ENCODE measurements at places on chromosomes 1 and 21. TPM values are rescaled to one million over a fixed set of nuclear protein-coding genes. Genes with fewer than 3 reads are reported as not detected.

GRCh38 chr1:3495776-3496745, 41.6 kb downstream of the ARHGEF16 start:
- ATAC-seq = peak; percentile 1

DNA sequence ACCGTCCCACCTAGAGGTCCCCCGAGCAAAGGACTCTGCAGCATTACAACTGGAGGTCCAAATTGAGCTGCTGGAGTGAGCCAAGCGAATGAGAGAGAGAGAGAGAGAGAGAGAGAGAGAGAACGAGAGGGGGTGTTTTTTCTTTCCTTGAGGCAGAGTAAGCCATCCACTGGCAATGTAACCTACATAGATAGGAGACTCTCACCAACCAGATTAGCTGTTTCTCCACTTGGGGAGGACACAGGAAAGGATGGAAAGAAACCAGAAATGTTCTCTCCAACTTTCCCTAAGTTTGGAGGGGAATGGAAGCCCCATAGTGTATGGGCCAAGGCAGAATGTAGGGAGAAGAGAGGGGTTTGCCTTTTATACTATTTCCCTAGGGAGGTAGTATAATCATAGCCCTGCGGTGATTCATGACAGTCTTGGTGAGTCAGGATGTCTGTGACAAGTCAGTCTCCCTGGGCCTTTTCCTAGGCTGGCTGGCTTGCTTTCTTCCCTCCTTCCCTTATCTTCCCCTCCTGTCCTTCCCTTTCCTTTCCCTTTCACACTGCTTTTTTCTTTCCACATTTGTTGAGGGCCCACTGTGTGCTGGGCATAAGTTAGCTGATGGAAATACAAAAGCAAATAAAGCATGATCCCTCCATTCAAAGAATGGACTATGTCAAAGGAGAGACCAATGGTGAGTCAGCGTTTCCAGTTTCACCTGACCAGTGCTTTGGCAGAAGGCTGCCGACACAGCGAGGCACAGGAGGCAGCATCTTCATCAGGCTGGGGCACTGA, 7.1 kb downstream of the FNDC7 start:
- peak; percentile 91 for ATAC-seq

DNA sequence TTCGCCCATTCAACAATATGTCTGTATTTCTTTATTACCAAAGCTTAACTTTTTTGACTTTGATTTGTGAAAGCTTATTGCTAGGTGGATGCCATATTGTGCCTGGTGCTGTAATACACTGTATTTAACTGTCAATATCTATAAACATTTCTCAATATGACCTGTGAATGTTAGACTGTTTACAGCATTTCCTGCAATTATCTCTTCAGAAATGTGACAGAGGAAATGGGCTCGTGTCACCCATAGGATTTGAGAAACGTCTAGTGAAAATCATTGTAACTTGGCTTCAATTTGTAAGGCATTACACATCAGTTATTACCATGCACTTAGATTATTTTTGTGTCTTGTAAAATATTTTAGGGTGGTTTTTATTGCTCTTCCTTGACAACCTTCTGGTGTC, 237.8 kb upstream of the ADGRL2 start:
- ATAC-seq = no peak

DNA sequence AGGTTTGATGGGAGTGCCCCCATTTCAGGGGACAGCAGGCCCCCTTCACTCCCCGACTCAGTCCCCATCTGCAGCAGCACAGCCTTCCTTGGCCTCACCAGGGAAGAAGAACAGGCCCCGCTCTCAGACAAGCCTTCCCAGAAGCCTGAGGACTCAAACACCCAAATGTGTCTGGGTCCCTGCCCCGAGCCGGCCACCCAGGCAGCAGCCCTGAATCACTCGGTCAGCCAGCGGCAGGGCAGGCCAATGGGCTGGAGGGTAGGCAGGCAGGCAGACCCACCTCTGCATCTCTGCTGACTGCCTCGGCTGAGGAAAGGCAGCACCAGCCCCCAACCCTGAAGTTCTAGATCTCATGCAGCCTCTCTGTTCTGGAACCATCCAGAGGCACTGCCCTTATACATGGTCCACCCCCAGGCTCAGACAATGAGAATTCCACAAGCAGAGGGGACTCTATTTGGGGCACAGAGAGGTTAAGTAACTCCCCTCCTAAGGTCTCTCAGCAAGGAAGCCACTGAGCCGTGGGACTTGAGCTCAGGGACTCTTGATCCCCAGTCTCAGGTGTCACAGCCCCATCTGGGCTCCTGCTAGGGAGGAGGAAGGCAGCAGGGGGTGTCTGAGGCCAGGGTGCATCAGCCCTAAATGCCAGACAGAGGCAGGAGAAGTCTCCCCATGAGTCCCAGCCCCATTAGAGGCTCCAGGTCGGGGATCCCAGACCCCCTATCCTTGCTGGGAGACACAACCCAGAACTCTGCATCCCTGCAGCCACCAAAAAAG, 33.2 kb upstream of the RUNX3 start:
- no peak for ATAC-seq

GRCh38 chr1:77513839-77514763, 168.4 kb downstream of the ZZZ3 start:
- ATAC-seq = peak; percentile 37

GRCh38 chr1:58340185-58340584, 206.3 kb downstream of the OMA1 start:
- peak; percentile 86 for ATAC-seq

- ATAC-seq = peak; percentile 31
Observed at GRCh38 chr1:235553112-235553551, 48.9 kb upstream of the B3GALNT2 start.

ZNF496 gene
- total RNA-seq = 30.5 TPM

DNA sequence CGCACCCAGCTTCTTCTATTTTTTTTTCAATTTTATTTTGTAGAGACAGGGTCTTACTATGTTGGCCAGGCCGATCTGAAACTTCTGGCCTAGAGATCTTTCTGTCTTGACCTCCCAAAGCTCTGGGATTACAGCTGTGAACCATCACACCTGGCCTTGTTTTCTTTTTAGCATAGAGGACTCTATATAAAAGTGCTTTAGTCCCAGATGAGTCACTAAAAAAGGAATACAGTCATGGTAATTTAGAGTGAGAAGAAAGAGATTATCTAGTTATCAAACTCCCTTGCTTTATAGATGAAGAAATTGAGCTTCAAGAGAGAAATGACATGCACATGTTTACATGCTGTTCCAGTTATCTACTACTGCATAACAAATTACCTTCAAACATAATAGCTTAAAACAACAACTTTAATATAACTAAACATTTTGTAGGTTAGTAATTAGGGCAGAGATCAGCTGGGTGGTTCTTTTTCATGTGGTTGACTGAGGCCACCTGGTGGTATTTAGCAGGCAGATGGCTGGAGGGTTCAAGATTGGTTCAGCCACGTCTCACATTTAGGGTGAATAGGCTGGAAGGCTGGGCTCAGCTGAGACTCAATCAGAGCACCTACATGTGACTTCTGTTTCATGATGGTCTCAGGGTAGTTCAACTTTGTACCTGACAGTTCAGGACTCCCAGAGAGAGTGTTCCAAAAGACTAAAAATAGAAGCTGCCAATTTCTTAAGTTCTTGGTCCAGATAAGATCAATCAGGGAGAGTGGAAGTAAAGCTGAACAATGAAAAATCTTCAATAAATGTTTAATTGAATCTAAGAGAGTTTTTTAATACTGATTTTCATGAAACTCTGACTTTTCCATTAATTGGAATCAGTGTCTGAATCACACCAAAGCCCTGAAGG, 16.9 kb upstream of the MTF2 start:
- peak; percentile 54 for ATAC-seq

ASAP3 gene
- 77.0 TPM for total RNA-seq

DNA sequence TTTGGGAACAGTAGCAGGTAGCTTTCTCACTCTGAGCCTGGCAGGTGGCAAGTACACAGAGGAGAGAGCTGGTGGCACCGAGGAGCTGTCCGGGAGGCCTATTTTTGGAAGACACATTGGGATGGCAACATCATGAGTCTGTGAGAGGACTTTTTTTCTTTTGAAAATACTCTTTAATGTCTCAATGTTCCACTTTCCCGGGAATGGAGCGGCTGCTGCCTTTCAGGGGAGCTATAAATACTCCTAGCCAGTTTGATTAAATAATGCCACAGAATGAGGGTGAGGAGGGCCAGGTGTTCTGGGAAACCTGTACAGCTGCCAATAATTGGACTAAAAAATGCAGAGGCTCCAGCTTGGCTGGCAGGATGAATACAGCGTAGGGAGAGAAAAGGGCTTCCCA, 93.3 kb upstream of the COG2 start:
- ATAC-seq = no peak

CELA2A gene
- total RNA-seq = not detected

GRCh38 chr1:198909973-198910372, 271.1 kb downstream of the PTPRC start:
- ATAC-seq = no peak

DNA sequence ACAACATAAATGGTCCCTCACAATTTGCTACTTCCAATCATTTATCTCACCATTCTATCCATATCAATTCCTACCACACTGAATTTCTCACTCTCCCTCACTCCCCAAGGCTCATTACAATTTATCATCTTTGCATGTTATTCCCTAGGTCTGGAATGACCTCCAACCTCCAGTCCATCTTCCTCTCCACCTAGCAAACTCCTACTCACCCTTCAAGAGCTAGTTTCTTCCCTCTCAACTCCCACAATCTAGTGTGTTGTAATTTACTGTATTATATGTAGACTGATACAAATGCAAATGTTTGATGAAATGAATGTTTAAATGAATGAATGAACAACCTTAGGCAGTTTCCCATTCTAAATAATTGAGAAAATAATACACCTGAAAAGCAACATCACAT, 3.6 kb downstream of the TUT4 start:
- ATAC-seq = no peak

DNA sequence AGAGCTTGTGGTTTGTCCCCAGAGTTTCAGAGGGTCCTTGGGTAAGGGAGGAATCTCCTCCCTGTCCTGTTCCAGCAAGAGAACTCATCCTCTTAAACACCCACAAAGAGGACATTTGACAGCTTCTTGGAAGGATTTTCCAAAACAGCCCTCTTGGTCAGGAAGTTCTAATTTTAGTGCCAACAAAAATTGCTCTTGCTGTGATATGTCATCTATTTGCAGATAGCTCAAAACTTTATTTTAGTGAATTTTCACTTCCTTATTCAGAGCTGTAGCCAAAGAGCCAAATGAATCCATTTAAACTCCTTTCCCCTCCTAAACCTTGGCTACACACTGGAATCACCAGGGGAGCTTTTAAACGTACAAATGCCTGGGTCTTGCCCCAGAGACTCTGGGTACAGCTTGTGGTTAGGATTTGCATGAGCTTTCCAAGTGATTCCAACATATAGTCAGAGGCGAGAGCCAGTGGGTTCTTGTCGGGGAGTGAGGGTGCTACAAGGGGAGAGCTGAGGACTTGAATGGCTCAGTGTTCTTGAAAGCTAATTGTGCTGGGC, 11.8 kb upstream of the RASSF5 start:
- no peak for ATAC-seq

GRCh38 chr1:47967864-47968555, 29.2 kb downstream of the TRABD2B start:
- peak; percentile 60 for ATAC-seq

DNA sequence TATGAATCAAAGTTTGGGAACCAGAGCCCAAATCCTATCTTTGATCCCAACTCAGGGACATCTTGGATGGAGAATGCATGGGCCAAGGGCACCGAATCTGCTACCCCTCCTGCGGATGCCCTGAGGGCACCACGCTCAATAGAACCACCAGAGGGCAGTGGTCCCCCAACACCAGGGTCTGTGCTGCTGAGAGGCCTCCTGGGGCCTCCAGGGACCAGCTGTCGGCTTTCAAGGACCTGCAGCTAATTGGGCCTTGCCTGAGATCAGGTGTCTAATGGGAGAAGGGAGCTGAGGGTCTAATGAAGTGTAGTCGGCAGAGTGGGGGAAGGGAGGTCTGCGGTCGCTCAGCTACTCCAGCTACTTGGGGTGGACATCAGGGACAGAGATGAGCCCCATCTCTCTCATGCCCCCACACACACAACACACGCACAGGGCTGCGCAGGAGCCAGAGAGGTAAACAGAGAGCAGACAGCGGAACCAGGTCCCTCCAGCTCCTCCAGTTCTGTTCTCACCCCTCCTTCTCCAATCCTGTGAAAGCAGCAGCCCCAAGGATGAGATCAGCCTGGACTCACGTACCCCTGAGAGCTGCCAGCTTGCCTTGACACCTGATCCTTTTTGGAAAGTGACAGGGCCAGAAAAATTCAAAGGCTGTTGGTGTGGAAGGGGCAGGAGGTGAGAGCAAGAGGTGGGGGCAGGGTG, 34.9 kb upstream of the PPP1R15B start:
- peak; percentile 96 for ATAC-seq

GRCh38 chr1:114025609-114026401, 46.5 kb downstream of the OLFML3 start:
- no peak for ATAC-seq

- no peak for ATAC-seq
Observed at GRCh38 chr1:39540504-39541031, 36.0 kb downstream of the PABPC4 start.

GRCh38 chr1:59142311-59143132, 154.4 kb upstream of the FGGY start:
- no peak for ATAC-seq

DNA sequence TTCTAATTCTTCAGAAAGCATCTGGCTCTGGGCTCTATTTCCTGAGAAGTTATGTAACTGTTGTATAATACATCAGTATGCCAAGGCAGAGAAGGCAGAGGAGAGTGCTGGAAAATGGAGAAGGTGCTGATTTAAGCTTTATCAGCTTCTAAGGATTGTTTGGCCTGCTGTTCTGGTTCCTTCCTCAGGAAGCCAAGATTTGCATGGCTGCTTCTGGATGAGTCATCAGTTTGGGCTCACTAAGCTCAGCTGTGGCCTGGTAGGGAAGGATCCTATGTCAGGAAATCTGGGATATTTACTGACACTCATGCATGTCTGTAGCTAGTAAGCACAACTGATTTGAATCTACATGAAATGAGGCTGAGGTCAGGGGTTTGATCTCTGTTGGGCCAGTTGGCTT, 73.2 kb upstream of the ADGRL4 start:
- ATAC-seq = peak; percentile 88

GRCh38 chr1:30721812-30722537, 1.4 kb downstream of the MATN1 start:
- ATAC-seq = no peak

DNA sequence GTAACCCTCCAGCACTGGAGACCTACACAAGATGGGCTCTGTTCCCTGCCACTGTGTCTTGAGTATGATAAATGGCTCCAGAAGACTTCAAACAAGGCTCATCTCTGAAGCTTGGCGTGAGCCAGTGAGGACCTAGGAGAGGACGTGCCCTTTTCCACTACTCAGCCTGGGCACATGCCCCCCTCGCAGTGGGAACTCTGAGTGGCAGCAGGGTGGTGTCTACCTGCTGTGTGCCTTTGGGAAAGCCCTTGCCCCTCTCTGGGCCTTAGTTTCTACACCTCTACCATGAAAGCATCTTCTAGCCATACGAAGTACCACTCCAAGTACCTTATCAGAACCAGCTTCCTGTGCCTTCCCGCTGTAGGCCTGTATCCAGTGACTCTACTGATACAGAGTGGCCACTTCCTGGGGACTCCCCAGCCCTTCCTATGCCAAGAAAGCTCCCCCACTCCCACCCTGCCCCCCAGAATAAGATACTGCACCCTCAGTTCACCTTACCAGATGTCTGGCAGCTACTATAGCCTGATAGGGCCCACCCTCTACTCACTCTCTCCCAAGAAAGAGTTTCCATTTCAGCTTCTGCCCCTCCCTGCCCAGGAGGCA, 3.1 kb upstream of the MOB3C start:
- ATAC-seq = no peak

All from motor neuron (in vitro differentiated cells).